ENCODE measurements at places on chromosomes 16 and 17.

- DNase-seq = no peak
Measured at GRCh38 chr17:2580661-2581060, 12.8 kb upstream of the PAFAH1B1 start.

GRCh38 chr17:5804251-5804650 is 219.9 kb upstream of the NLRP1 start:
- no peak for DNase-seq

GRCh38 chr17:29561554-29562517 is 5.0 kb downstream of the ABHD15 start:
- no peak for DNase-seq

GRCh38 chr17:1073241-1073962 is 76.5 kb downstream of the TIMM22 start:
- no peak for DNase-seq

DNA sequence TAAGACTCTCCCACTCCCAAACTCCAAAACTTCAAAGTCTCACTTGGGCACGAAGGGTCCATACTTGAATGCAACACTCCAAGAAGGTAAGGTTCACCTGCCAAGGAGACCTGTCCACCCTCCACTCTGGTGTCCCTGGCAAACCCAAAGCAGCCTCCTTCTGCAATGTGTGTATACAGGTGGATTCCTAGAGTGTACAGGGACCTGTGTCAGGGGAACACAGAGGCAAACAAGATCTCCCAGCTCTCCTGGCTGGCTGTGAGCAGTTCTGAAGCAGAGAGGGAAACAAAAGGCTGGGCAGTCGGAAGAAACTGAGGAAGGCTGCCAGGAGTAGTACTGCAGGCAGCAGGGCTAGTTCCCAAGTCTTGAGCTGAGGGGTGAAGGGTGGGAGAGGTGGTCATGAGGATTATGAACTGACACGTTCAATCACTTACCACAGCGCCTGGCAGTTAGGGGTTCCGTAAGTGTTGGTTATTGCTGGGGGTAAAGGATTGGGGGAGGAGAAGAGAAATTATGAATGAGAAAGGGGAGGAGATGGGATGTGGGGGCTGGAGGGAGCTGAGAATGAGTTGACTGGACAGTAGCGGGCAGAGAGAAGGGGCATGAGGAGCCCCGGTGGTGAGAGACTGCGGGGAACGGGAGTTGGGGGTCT is 795 bp downstream of the KCTD13 start:
- DNase-seq = no peak

- DNase-seq = no peak
Measured at GRCh38 chr16:53840456-53840855, 136.5 kb downstream of the FTO start.

GRCh38 chr17:59311051-59311468 is 20.4 kb upstream of the YPEL2 start:
- DNase-seq = peak; percentile 42

DNA sequence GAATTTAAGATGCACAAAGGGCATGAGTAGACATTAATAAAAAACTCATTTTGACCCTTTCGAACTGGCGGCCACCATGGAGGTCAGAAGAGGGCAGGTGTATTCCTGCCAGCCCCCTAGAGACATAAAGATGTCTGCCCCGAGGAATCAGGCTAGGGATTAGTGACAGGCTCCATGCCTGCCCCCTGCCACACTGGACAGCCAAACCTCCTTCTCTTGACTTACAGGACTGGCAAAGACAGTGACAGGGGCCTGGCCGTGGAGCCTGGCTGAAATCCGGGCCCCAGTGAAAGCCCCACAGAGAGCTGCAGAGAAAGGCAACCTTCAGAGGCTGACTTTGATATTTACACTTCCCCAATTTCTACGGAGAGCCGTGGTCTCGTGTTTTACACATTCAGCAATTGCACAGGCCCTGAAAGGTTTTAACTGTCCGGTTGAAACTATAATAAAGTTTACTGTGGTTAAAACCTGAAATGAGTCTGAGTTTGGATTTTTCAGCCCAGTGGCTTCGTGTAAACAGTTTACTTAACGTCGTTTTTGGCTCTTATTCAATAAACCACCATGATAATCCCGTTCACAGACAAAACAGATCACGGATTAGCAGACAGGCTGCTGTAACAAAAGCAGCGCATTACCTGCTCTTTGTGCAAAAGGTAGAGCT is 243.9 kb upstream of the MYOCD start:
- no peak for DNase-seq

DNA sequence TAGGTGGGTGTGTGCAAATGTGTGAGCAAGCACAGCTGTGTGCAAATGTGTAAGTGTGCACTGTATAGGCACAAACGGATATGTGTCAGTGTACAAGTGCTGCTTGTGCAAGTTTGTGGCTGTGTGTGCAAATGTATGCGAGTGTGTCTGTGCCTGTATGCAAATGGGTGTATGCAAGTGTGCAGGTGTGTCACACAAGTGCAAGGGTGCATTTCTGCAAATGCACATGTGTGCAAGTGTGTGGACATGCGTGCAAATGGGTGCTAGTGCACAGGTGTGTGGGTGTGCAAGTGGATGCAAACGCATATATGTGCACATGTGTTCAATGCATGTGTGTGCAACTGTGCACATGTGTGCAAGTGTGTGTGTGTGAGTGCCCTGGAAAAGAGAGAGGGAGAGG is 76.5 kb upstream of the TNRC6C start:
- no peak for DNase-seq

DNA sequence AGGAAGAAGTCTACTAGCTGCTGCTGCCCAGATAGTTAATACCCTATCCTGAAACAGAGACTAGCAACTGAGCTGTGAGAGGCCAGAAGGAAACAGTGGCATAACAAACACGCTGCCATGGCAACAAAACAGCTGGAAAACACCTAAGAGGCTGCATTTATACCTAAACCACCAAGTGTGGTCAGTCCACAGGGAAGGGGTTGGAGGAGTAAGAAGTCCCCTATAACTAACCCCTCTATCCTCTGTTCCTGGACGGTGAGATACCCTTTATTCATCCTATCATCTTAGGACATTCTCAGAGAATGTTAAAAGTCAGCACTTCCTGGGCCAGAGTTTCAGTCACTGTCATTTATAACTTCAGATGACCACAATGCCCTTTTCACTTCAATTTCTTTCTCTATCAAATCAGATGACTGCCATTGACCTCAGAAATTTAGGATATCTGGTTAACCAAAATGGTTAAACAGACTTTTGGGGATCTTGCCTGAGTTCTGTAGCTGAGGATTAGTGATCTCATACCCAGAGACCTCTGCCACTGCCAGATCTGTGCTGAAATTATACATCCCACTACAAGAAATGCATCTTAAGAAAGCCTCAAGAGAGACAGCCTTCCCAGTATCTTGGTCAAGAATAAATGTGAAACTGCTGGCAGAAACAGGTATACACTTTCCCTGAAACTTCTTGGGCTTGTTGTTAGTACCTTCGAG is 36.2 kb downstream of the STH start:
- DNase-seq = peak; percentile 29

DNA sequence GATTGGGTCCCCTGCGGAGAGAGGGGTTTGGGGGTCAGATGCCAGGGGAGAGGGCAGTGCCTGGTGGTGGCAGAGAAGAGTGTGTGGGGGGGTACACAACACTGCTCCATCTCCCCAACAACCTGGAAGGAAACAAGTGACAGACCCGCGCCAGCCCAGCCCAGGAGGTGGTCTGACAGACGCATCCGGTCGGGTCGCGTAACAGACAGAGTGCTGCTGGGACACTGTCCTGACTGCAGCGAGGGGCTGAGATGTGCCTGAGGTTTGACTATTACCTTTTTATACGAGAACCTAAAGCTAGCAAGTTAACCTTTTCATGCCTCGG is 16.2 kb downstream of the UNC13D start:
- no peak for DNase-seq

DNA sequence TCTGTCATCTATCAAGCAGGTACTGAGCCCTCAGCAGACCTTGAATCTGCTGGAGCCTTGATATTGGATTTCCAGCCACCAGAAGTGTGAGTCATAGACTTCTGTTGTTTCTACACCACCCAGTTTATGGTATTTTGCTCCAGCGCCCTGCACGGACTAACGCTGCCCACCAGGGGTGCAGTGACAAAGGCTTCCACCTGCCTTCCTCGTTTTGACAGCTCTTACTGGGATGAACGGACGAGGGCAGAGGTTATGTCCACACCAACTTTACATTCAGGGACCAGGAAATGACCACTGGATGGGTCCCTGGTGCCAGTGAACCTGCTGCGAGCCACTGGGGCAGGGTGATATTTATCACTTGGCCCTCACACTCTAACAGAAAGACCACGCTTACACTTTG is 66.6 kb upstream of the CBX4 start:
- no peak for DNase-seq

DNA sequence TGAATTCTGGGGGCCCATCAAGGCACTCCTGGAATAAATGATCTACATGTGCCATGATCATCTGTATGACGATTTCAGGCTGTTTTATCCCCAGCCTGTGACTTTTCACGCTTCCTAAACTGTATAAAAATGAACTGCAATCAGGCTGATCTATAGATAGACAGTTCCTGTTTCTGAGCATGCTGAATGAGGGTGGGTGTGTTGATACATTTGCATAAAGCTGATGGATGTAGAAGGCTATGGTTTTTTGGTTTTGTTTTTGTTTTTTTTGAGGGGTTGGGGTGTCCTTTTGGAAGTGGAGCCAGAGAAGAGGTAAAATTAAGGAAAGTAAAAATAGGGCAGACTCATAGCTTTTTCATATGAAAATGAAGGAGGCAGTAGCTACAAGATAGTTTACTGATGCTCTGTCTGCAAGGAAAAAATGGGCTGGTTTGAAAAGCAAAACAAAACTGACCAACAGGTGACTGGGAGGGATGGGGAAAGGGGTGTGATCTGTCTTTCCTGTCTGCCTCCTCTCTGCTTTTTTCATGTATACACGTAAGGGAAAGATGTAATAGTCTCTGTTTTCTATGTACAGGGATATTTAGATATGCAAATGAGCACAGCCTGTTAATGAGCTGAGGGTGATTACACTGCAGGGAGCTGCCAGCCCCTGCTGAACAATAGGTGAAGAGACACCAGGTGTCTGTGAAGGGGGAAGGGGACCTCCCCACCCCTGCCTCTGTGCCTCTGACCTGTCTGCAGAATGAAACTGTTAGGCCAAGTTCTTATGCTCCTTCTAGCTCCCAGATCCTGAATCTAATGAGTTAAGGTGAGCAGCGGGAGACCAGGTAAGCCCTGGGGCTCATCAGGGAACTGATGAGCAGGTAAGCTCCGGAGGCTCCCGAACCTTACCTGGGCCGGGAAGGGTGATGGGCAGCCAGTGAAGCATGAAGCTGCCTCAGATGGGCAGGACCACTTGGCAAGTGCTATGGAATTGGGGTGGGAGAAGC is 46.6 kb upstream of the LYRM9 start:
- no peak for DNase-seq

DNA sequence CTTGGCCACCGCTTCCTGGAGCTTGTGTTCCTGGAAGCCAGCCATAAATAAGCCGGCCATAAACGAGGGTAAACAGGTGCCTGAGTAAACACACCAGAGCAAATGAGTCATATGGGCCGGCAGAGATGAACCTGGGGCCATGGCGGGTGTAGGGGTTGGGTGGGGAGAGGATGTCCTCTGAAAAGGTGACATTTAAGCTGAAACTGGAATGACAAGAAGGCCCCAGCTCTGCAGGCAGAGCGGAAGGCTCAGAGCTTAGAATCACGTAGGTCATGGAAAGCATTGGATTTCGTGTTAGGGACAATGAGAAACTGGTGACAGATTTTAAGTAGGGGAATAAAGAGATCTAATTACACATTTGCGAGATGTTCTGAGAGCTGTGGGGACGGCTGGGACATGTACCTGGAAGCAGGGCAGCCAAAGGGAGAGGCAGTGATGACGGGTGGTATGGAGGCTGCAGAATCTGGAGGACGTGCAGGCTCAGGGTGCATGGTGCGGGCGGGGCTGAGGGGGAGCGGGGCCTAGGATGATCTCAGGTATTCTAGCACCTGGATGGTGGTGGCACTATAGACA is 8.1 kb upstream of the DNASE1 start:
- DNase-seq = peak; percentile 13

DNA sequence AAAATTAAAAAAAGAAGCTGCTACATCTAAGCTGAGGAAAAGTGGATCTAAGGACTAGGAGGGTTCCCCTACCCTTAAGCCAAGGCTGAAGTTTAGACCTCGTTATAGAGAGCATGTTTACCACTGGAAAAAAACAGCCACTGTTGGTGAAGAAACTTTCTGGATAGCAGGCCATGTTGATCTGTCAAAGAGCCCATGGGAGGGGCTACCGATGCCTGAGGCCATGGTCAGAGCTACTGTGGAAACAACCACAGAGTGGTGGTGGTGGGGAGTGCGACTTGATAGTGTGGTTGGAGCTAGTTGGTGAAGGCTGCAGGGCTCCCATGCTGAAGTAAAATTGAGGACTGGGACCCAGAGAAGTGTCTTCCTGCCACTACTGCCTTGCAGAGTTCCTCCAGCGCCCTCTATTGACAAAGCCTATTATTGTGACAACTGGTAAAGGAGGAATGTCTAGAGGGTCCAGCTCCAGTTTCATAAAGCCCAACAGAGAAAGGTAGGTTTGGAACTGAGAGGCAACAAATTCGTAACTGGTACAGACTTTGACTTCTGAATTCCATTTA is 12.7 kb upstream of the FAM20A start:
- DNase-seq = peak; percentile 5

DNA sequence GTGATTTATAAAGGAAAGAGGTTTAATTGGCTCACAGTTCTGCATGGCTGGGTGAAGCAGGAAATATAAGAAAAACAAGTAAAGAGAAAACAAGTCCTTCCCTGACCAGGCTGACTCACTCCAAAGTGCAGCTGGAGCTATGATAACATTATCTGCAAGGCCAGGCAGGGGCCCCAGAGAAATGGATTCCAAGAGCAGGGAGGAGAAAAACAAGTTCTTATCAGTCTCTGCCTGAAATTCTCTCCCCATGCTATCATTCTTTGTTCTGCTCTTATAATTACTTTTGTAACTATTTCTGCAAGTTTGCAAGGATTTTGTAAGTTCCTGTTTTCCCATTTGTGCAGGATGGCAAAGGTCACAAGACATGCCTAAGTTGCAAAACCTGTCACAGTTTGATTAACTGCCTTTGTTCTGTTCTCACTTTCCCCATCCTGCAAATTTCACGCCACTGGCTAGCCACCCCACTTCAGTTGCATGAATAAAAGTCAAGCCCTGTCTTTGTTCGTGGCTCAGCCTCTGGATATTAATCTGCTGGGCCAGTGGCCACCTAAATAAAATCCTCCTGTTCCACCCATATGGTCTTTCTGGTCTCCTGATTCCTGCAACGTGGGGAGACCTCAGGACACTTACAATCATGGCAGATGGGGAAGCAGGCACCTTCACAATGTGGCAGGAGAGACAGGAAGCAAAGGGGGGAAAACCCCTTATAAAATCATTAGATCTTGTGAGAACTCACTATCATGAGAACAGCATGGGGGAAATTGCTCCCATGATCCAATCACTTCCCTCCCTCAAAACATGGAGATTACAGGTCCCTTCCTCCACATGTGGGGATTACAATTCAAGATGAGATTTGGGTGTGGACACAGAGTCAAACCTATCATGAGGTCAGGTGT is 13.1 kb downstream of the ABCA9 start:
- DNase-seq = peak; percentile 77

GRCh38 chr17:58083491-58084316 is 485 bp downstream of the DYNLL2 start:
- DNase-seq = peak; percentile 42

- DNase-seq = no peak
Measured at GRCh38 chr17:35169835-35170363, 22.3 kb downstream of the UNC45B start.

All from astrocyte of the spinal cord (primary cell).